HFFc6 (cell line): ENCODE measurements at places on chromosomes 7 and 10. TPM values are rescaled to one million over a fixed set of nuclear protein-coding genes. Genes with fewer than 3 reads are reported as not detected.
A peak's percentile ranks its signal among the peaks of the same experiment; 100 is the strongest.

GRCh38 chr10:77245953-77246352 is 391.7 kb downstream of the KCNMA1 start:
- peak; percentile 27 for DNase-seq

DNA sequence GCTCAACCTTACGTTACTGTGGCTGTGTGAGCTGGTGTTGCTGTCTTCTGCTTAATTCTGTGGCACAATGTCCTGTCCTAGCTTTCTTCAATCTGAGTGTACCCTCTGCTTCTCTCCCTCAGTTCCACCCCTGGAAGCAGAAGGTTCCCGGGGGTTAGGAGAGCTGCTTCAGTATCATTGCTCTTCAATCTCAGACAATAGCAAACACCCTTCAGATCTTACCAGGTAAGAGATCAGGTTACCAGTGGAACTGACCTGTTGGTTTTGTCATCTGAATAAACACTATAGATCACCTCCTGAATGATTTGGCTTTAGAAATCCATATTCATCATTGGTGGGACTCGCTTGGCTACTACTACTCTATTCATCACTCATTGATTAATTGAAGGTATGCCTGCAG is 48.4 kb downstream of the DNAJB9 start:
- DNase-seq: no peak

GRCh38 chr7:111076205-111076604 is 14.7 kb upstream of the LRRN3 start:
- DNase-seq: peak; percentile 40

DNA sequence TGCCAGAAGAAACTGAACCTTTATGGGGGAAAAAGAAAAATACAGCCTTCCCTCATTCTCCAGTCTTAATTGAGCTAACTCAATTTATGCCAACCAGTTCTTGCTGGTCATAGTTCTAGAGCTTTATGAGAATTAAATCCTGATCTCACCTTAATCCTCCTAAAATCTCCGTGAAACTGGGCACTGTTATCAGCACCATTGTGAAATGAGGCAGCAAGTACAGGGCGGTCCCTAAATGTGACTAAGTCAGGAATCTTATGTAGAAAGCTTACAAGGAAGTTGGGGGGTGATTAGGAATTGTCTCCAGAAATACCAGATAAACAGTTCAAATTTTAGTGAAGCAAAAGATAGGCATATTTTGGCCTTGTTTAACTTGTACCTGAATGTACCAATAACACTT is 10.7 kb upstream of the INSYN2A start:
- DNase-seq: no peak

MDH2 gene
- 244 to 257 TPM (median 249 TPM) in 3 replicates for total RNA-seq

DNA sequence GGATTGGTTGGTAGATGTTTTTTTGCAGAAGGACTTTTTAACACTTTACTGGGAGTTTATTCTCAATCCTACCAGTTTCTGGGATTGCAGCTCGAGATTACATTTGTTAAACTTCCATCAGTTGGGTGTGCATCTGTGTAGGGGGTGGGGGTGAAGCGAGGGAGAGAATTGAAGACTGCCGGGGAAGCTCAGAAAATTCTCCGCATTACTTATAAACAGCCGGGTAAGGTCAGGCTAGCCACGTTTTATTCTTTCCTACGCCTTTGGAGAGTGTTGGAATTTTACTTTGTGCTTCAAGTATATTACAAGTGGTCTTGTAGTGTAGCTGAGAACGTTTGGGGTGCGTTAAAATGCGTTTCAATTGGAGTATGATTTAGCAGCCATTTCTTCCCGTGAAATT is 1.1 kb downstream of the PALS2 start:
- peak; percentile 4 for DNase-seq

GRCh38 chr7:50681432-50682045 is 101.2 kb downstream of the GRB10 start:
- no peak for DNase-seq

RNF32 gene
- total RNA-seq: 1.3 to 1.7 TPM (median 1.4 TPM) in 3 replicates

GRCh38 chr7:39102234-39102633 is 124.5 kb downstream of the POU6F2 start:
- DNase-seq: no peak

- no peak for DNase-seq
Measured at GRCh38 chr7:35011085-35011484, 26.2 kb downstream of the DPY19L1 start.

NUTM2E gene
- total RNA-seq: 0.17 to 0.24 TPM in 2 of 3 replicates, not detected in the other

PPP1R17 gene
- total RNA-seq: not detected in 3 replicates

- DNase-seq: no peak
Measured at GRCh38 chr10:47183704-47184041, 116.3 kb upstream of the GDF10 start.

- no peak for DNase-seq
Measured at GRCh38 chr7:2651336-2651735, 19.6 kb downstream of the TTYH3 start.

ACTL6B gene
- total RNA-seq: not detected in 3 replicates

CPEB3 gene
- 0.94 to 1.1 TPM (median 0.97 TPM) in 3 replicates for total RNA-seq

GRCh38 chr10:120437541-120437940 is 19.5 kb upstream of the PLPP4 start:
- no peak for DNase-seq

GRCh38 chr7:151076863-151077704 is 3.5 kb downstream of the FASTK start:
- no peak for DNase-seq

- DNase-seq: peak; percentile 60
Measured at GRCh38 chr10:3850999-3851937, 66.3 kb upstream of the KLF6 start.

DNA sequence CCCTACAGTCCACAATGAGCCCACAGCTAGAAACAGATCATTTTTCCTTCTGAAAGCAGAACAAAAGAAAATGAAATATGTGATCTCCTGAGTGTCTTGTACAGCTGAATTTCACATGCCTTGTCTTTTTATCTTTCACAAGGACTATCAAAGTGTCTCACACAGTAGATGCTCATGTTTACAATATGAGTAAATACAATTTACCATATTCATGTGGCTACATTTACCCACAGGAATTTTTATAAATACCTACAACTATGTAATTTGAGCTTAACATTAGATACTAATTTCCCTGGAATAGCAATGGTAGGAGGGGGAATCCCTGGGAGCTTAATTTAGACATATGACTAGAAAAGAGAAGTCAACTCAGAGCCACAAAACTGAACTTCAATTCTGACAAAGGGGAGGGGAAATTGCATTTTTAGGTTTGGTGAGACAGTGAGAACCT is 186.2 kb downstream of the MACC1 start:
- DNase-seq: peak; percentile 8

- no peak for DNase-seq
Measured at GRCh38 chr7:33634606-33635005, 270.7 kb upstream of the BMPER start.

GRCh38 chr7:80815733-80816132 is 103.1 kb downstream of the SEMA3C start:
- no peak for DNase-seq

PTF1A gene
- total RNA-seq: not detected in 3 replicates

- no peak for DNase-seq
Measured at GRCh38 chr10:66916030-66916429, 9.8 kb upstream of the LRRTM3 start.

GRCh38 chr7:155917836-155918430 is 105.7 kb upstream of the SHH start:
- no peak for DNase-seq

WBP1L gene
- total RNA-seq: 37.7 to 38.0 TPM (median 38.0 TPM) in 3 replicates

DNA sequence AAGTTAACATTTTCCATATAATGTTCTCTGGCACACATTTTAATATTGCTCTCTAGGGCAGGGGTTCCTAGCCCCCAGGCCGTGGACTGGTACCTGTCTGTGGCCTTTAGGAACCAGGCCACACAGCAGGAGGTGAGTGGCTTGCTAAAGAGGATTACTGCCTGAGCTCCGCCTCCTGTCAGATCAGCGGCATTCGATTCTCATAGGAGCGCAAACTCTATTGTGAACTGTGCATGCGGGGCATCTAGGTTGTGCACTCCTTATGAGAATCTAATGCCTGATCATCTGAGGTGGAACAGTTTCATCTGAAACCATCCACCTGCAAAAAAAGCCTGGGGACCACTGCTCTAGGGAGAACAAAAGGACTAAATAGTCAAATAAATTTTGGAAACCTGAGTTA is 65.7 kb downstream of the EXOC6 start:
- no peak for DNase-seq

DKK1 gene
- 1,677 to 2,166 TPM (median 2,051 TPM) in 3 replicates for total RNA-seq

CARD11 gene
- not detected in 3 replicates for total RNA-seq

- no peak for DNase-seq
Measured at GRCh38 chr10:72079356-72079755, 9.0 kb downstream of the SPOCK2 start.

DNA sequence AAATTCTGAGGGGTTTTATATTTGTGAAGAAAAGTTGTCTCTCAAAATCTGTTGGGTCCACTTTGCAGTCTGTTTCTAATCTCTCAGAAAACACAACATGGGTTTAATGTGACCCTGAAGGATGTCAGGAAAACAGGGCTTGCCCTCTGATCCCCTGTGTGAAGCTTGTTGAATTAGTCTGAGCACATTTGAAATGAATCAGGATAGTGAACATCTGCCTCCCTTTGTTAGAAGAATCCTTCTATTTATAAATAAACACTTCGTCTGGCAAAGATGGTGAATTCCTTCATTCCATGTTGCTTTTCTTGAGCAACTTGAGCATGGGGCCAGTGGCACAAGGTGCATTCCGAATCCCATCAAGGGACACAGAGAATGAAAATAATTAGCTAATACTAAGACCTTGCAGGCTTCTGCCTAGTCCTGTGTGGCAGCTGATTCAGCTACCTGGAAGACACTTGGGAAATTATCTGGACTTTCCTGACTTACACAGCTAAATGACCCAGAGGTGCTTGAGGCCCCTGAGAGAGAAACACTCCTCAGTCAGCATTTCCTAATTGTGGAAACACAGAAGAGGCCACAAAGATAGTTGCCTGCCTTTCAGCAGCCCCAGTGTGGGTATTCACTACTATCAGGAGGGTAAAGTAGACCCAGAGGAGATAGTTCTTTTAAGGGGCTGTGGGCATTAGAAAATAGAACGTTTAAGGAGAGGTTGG is 305.5 kb downstream of the C7orf25 start:
- no peak for DNase-seq

DNA sequence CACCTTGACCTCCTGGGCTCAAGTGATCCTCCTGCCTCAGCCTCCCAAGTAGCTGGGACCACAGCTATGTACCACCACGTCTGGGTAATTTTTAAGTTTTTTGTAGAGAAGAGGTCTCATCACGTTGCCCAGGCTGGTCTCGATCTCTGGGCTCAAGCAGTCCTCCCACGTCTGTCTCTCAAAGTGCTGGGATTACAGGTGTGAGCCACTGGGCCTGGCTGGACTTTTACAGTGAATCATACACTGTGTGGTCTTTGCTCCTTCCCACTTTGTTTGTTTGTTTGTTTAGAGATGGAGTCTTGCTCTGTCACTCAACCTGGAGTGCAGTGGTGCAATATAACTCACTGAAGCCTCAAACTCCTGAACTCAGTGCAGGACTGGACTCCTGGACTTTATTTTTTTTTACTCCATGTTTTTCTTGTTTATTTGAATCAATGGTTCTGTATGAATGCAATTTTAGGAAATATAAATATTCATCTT is 12.5 kb downstream of the PPIA start:
- no peak for DNase-seq

DNA sequence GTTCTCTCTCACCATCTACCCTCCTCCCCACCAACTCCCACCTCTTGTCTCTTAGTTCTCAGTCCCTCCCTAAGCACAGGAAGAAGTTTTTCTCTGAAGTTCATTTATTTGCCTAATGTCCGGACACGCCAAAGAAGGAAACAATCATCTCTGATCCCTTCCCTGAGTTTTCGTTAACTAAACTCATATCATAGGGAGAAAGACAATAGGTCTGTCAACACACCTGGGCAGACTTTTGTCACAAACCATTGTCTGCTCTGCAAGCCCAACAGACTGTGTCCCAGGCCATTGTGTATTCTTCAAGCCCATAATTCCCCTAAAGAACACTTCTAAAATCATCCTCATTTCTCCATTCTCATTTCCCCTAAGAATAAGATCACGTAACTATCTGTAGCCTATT is 691.0 kb upstream of the MBL2 start:
- DNase-seq: no peak

DNA sequence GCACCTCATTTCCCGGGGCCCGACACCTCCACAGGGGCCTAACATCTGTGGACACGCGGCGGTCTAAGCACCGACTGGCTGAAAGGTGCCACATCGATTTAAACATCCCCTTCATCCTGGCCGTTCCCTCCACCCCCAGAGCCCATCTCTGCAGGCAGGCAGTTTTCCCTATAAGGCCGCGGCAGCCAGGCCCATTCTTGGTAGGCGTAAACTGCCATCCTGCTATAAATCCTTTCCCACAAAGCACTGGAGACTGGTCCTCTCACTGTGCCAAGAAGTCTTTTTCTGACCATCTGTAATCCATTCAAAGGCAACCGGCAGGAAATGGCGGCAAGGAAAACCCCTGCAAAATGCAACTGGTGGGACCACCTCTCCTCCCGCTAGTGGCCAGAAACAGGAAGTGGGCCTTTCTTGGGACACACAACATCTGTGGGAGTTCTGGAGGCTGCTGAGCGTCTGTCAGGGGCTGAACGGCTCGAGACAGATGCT is 22.4 kb downstream of the ATXN7L1 start:
- DNase-seq: no peak

INHBA gene
- total RNA-seq: 17.8 to 29.9 TPM (median 26.2 TPM) in 3 replicates

VAX1 gene
- total RNA-seq: not detected in 3 replicates

C10orf62 gene
- not detected in 3 replicates for total RNA-seq

POLR3A gene
- 17.4 to 19.1 TPM (median 18.7 TPM) in 3 replicates for total RNA-seq

DNA sequence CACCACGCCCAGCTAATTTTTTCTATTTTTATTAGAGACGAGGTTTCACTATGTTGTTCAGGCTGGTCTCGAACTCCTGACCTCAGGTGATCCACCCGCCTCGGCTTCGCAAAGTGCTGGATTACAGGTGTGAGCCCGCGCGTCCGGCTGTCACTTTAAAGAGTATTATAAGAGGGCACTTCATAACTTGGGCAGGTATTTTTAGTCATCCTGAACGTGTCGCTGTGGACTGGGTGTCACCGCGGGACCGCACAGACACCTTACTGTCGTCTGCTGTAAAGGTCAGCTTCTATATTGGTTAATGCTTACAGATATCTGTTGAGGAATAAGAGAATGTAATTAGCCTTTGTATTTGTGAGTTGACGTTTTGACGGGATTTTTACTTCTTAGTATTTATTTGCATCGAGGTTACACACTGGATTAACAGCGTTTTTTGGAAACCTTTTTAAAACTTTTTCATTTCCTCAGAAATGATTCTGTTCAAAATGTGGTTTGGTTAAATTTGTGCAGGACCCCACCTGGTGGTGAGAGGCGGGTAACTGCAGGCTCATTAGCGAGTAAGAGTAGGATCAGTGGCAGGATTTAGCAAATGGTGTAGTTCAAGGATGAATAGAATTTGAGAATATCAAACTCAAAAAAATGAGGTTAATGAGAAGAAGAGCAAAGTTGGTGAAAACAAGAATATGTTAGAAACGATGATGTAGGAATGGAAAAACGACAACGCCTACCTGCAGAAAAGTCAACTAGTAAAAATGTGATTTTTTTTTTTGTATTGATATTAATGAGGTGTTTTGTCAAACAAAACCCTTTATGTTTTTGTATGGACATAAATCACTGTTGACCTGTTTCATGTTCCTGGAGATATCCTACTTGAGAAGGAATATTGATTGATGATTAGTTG is 3.2 kb downstream of the DNAJB6 start:
- DNase-seq: peak; percentile 71
